ENCODE measurements at places on chromosomes 3 and 15. TPM values are rescaled to one million over a fixed set of nuclear protein-coding genes. Genes with fewer than 3 reads are reported as not detected.

Gene ACP3
- total RNA-seq: 4.4 TPM

Gene GUCA1C
- not detected for total RNA-seq

- DNase-seq: peak; percentile 90
These were observed 191.6 kb downstream of the GAP43 start for GRCh38 chr3:115814778-115815380.

- DNase-seq: no peak
These were observed 52.8 kb downstream of the CDIN1 start for GRCh38 chr15:36632226-36632625.

Gene SLC35G2
- total RNA-seq: 9.1 TPM

- DNase-seq: no peak
These were observed 34.4 kb upstream of the GLCE start for GRCh38 chr15:69126054-69126469.

GRCh38 chr3:181008796-181009195 is 19.3 kb upstream of the DNAJC19 start:
- DNase-seq: no peak

- no peak for DNase-seq
These were observed 116.7 kb downstream of the STAC start for GRCh38 chr3:36496684-36497633.

DNA sequence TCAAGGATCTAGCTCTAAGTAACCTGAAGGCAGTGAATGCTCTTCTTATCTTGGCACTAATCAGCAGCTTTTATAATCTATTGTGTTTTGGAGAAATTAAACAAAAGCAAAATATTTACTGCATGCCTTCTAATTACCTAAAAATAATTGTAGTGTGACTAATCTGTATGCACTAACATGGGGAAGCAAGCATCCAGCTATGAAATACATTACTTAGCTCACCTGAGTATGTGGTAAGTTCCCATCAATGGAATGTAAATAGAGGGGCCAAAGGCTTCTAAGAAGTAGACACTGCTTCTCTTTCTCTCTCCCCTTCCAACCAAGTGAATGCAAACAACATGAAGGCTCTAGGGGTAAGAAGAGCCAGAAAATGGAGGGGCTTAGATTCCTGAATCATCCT is 165.6 kb downstream of the STAG1 start:
- no peak for DNase-seq

Gene CCR1
- 88.6 TPM for total RNA-seq

- no peak for DNase-seq
These were observed 30.0 kb downstream of the C3orf18 start for GRCh38 chr3:50537421-50538129.

GRCh38 chr3:134073583-134073945 is 43.8 kb upstream of the SLCO2A1 start:
- DNase-seq: no peak

GRCh38 chr3:25665315-25666280 is 891 bp upstream of the TOP2B start:
- DNase-seq: no peak

DNA sequence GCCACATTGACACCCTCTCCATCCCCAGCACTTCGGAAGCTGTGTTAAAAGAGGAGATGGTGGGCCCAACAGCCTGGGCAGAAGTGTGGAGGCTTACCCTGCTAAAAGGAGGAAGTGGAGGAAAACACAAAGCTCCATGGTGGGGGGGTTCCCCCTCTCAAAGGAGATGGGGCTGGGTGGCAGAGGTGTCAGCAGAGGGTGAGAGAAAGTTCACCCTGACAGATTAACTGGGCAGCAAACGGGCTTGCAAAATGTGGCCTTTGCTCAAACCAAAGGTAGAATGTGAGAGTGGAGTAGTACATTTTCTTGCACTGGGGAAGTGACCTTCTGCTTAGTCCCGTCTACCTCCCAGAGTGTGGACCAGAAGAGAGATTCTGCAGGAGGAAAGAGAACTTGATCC is 44.7 kb downstream of the MYO1E start:
- DNase-seq: no peak

Gene CYP1A2
- total RNA-seq: 0.37 TPM

- no peak for DNase-seq
These were observed 82.8 kb downstream of the SSR3 start for GRCh38 chr3:156472150-156472549.

GRCh38 chr15:35928847-35929246 is 382.9 kb upstream of the DPH6 start:
- no peak for DNase-seq

Gene FOXB1
- not detected for total RNA-seq

Gene RARB
- total RNA-seq: 3.6 TPM

- no peak for DNase-seq
These were observed 8.8 kb upstream of the GOLGA8J start for GRCh38 chr15:30073915-30074314.

GRCh38 chr3:84175449-84175848 is 783.3 kb upstream of the CADM2 start:
- no peak for DNase-seq

DNA sequence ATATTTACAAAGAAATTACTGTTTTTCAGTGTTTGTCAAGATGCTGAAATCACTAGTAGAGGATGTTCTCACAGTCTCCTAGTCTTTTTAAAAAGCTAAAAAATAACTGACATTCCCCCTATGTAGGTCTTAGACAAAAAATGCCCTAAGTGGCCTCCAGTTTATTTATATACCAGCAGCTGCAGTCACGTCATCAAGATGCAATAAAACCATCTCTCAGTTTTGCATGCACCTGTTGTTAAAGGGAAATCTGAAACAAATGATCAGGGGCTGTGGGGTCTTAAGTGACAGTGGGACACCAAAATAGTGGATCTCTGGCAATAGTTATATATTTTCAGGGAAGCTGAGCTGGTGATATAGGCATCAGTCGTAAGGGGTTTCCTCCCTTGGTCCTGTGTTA is 146.5 kb upstream of the ARPP21 start:
- no peak for DNase-seq

- DNase-seq: no peak
These were observed 254.2 kb downstream of the NR1D2 start for GRCh38 chr3:24199300-24199699.

GRCh38 chr3:125200731-125201139 is 11.8 kb downstream of the SLC12A8 start:
- no peak for DNase-seq

Gene PLSCR2
- total RNA-seq: not detected

Gene GALK2
- total RNA-seq: 34.1 TPM

GRCh38 chr15:78065973-78066946 is 11.3 kb downstream of the TBC1D2B start:
- no peak for DNase-seq

DNA sequence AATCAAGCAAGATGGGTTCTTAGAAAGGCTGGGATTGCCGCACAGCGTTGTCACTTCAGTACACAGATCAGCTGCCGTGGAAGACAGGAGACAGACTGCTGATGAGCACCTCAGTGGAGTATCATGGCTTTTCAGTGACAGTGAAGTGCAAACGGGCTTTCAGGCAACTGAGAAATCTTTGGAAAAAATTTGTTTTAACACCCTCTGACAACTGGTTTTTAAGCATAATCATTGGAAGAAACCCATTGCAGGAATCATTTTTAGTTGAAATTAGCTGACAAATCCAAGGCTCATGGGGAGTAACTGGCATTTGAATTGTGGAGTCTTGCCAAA is 418.8 kb downstream of the OTOL1 start:
- no peak for DNase-seq

Gene RAD51
- 0.84 TPM for total RNA-seq

Gene CCRL2
- 17.8 TPM for total RNA-seq

DNA sequence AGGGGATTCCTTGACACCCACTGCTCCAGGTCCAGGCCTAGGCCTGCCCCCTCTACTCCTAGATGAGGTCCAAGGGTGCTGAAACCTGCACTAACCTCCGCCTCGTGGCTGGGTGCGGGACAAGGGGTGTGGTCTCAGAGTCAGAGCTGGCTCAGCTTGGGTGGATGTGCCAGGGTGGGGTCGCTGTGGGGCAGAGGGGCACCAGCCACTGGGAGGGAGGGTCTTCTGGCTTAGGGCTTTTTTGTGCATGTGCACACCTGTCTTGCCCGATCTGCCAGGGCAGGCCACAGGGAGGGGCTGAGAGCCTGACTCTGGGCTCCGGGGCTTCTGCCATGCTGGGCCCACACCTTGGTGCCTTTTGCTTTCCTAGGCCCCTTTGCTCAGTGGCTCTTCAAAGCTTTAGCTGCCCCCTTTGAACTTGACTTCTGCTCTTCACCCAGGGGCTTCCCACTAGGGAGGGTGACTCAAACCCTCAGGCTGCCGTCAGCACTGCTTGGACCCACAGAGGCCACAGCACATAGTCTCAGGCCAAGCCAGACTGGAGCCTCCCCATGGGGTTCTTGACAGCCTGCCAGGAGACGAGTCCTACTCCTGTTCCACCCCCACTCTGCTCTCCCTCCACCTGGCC is 73.0 kb downstream of the KLF13 start:
- no peak for DNase-seq

- DNase-seq: no peak
These were observed 137.2 kb upstream of the ICE2 start for GRCh38 chr15:60616147-60616546.

GRCh38 chr15:100986158-100986896 is 67.2 kb downstream of the LRRK1 start:
- DNase-seq: no peak

DNA sequence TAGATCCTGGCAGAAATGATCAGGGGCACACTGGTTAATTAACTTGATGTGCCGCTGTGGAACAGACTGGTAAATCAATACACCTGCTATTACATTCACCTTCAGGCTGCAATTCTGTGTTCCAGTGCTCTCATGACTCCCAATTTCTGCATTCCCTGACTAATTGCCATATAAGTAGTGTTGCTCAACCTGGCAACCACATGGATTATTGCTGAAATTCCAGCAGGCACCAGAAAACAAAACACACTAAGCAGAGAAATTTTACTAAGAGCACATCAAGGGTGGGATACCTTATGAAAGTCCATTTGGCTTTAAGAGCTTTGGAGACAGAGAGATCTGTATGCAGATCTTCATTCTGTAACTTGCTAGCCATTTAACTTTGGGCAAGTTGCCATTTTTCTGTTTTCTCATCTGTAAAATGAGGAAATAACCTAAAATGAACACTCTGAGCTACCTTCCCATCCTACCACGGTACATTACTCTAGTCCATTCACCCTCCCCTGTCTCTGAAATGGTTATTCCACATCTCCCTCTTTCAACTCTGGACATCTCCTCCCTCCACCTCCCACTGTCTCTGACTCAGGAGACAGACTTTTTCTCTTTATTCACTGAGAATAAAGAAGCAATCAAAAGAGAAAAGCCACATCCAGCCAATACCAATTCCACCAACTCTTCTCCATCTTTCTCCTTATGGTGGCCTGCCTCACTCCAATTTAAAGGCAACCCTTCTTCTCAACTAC is 54.6 kb downstream of the STAC start:
- no peak for DNase-seq

GRCh38 chr3:10245081-10245712 is 3.1 kb upstream of the TATDN2 start:
- DNase-seq: no peak

GRCh38 chr15:95690631-95691340 is 639.7 kb upstream of the NR2F2 start:
- no peak for DNase-seq

Gene SEMA3B
- total RNA-seq: 18.6 TPM

DNA sequence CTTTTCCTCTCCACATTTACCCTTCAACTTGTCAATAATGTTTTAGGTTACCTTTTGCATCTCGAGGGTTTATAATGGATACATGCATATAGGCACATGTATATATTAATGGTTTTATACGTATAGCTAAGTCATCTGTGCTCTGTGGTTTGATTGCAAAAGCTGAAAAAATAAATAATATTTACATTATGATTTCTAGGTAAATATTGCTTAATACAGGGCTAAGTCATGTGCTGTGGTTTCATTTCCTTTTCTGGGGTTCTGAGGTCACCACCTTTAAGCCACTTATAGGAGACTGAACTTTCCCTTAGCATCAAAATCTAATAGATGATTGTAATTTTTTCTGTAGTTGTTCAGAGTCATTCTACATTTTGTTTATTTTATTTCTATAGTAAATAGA is 33.1 kb downstream of the LPP start:
- DNase-seq: no peak

- no peak for DNase-seq
These were observed 4.4 kb downstream of the MBD4 start for GRCh38 chr3:129435367-129435766.

Gene RAB6B
- total RNA-seq: 16.4 TPM

DNA sequence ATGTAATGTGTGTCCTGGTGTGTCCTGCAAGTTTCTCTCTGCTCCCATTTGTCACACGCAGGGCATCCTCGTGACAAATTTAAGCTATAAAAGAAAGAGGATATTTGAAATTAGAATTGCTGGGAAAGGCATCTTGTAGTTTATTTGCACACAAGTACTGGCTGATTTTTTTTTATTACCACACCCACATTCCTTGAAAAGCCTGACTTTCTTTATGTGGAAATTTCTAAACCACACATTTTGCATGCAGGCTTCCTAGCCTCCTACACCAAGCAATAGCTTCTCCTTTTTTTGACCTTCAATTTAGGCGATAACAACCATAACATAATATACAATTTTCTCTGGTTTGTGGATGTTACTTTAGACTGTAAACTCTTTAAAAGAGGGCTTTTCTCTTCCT is 126.1 kb downstream of the SERPINI1 start:
- DNase-seq: no peak

Gene SERPINI2
- 2.7 TPM for total RNA-seq
